Activated B cell treated with CpG ODN at 0.5 μM for 24 hours (primary cell): ENCODE measurements at places on chromosomes 4 and X. TPM values are rescaled to one million over a fixed set of nuclear protein-coding genes. Genes with fewer than 3 reads are reported as not detected.

The UGT8 gene
- total RNA-seq = 12.9 and 20.0 TPM in 2 replicates

GRCh38 chr4:140903522-140904475, 147.6 kb upstream of the TBC1D9 start:
- no peak overlapping the region for H3K27ac ChIP-seq
- H3K27me3 ChIP-seq = peaks cover 20% of the 10 kb centered on the region
- no peaks in the 10 kb centered on the region for H3K36me3 ChIP-seq

DNA sequence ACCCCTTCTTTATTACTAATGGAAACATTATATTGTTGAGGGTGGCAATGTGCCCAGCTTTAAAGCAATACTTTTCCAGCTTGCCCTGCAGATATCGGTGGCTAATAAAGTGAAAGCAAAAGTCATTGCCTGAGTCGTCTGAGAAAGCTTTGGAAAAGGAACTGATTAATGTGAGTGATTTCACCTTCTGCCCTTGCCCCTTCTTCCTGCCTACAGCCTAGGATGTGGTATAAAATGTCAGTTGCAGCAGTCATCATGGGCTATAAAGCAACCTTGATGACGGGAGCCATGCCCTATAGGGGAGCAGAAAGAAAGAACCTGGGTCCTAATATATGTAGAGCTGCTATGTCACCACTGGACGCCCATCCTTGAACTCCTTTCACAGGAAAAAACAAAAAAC, 132.4 kb upstream of the USP9X start:
- no peaks in the 10 kb centered on the region for H3K27me3 ChIP-seq
- peaks cover 15% of the 10 kb centered on the region for H3K4me1 ChIP-seq
- DNase-seq = no peak
- H3K36me3 ChIP-seq = no peaks in the 10 kb centered on the region

- H3K4me3 ChIP-seq = no peak overlapping the region
- no peaks in the 10 kb centered on the region for H3K36me3 ChIP-seq
- DNase-seq = no peak
- no peaks in the 10 kb centered on the region for H3K4me1 ChIP-seq
- no peaks in the 10 kb centered on the region for H3K27me3 ChIP-seq
Observed at GRCh38 chrX:118459494-118459893, 36.1 kb upstream of the DOCK11 start.

The NSUN7 gene
- 1.4 and 1.6 TPM in 2 replicates for total RNA-seq

DNA sequence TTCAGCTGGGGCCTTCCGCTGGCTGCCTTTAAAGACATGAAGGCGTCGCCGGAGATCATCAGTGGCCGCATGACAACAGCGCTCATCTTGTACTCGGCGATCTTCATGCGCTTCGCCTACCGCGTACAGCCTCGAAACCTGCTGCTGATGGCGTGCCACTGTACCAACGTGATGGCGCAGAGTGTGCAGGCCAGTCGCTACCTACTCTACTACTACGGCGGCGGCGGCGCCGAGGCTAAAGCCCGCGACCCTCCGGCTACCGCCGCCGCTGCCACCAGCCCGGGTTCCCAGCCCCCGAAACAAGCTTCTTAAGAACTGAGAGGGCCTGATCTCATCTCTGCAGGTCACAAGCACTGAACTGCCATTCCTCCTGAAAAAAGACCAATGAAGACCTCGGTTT, 437 bp downstream of the MPC1L start:
- H3K36me3 ChIP-seq = peaks cover 24% of the 10 kb centered on the region
- H3K27me3 ChIP-seq = no peaks in the 10 kb centered on the region

The NAA11 gene
- not detected in 2 replicates for total RNA-seq

The HDX gene
- 2.5 and 2.9 TPM in 2 replicates for total RNA-seq

The BCORL1 gene
- 8.0 and 8.2 TPM in 2 replicates for total RNA-seq

GRCh38 chr4:150236626-150237025, 158.4 kb downstream of the DCLK2 start:
- H3K4me1 ChIP-seq = no peaks in the 10 kb centered on the region
- H3K27me3 ChIP-seq = peaks cover 2% of the 10 kb centered on the region
- DNase-seq = no peak
- no peak overlapping the region for H3K4me3 ChIP-seq

- H3K4me3 ChIP-seq = no peak overlapping the region
- no peaks in the 10 kb centered on the region for H3K36me3 ChIP-seq
- no peaks in the 10 kb centered on the region for H3K27me3 ChIP-seq
- no peaks in the 10 kb centered on the region for H3K4me1 ChIP-seq
Observed at GRCh38 chrX:129642641-129643040, 12.1 kb downstream of the APLN start.

- H3K27ac ChIP-seq = no peak overlapping the region
- no peak overlapping the region for H3K4me3 ChIP-seq
- no peaks in the 10 kb centered on the region for H3K4me1 ChIP-seq
- H3K36me3 ChIP-seq = no peaks in the 10 kb centered on the region
- no peak for DNase-seq
- H3K27me3 ChIP-seq = no peaks in the 10 kb centered on the region
Observed at GRCh38 chrX:25534091-25534490, 518.3 kb upstream of the ARX start.

DNA sequence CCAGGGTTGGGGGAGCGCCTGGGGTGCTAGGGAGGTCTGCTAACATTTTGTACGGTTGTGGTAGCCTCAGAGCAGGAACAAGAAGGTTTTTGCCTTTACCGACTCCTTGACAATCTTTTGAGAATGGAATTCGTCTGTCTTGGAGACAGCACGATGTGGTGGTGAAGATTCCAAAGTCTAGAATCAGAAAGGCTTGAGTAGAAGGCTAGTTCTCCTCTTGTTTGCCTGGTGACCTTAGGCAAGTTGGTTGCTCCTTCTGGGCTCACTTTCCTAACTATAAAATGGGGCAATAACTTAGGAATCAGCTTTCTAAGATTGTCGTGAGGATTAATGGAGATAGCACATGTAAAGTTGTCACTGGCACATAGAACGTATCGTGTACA, 741 bp downstream of the FAM47E start:
- H3K36me3 ChIP-seq = no peaks in the 10 kb centered on the region
- H3K4me1 ChIP-seq = peaks cover 6% of the 10 kb centered on the region
- H3K4me3 ChIP-seq = no peak overlapping the region
- H3K27ac ChIP-seq = no peak overlapping the region

The VCX3B gene
- total RNA-seq = not detected in 2 replicates

The HPGD gene
- total RNA-seq = 0.07 TPM in 1 of 2 replicates, not detected in the other

DNA sequence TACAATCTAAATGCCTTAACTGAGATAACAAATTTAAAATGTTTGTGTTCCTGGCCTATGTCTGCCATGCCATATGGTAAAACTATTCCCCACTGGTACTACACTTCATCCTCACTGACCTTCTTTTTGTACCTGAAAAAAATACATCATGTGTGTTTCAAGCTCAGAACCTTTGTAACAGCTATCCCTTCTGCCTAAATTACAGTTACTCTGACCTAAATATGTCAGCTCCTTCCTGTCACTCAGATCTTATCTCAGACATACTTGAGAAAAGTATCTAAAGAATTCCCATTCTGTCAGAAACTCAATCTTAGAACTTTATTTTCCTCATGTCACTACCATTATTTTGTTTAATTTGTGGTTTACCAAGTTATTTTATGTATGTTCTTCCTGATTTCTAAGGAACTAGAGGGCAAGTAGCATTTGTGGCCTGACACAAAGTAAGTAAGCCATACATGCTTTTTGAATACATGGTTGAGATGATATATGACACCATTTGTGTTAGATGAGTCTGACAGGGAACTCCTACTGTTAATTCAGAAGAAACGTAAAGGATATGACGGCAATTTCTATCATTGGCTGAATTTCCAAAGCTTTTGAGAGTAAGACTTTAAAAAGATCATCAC, 456.5 kb upstream of the NDST3 start:
- DNase-seq = no peak
- H3K36me3 ChIP-seq = no peaks in the 10 kb centered on the region
- no peaks in the 10 kb centered on the region for H3K4me1 ChIP-seq
- no peaks in the 10 kb centered on the region for H3K27me3 ChIP-seq

The VCX2 gene
- total RNA-seq = not detected in 2 replicates

DNA sequence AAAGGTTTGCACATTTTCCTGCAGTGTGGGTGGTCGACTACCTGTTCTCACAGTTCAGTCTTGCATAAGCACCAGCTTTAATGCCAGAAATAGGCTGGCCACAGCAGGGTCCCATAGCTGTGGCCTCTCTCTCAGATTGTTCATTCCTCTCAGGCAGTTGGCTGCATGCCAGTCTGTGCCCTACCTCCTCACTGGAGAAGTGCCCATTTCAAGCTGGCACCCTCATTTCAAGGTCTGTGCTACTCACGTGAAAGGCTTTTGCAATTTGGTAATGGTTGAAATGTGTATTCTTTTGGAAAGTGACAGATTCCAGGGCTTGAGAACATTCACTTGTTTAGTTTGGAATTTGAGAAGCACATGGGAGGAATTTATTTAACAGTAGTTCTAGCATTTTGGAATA, 28.9 kb upstream of the MTMR1 start:
- no peaks in the 10 kb centered on the region for H3K27me3 ChIP-seq
- H3K4me3 ChIP-seq = no peak overlapping the region
- no peak overlapping the region for H3K27ac ChIP-seq
- DNase-seq = no peak
- H3K36me3 ChIP-seq = peaks cover 56% of the 10 kb centered on the region

GRCh38 chr4:83885256-83886182, 349.6 kb downstream of the GPAT3 start:
- no peak overlapping the region for H3K27ac ChIP-seq
- H3K4me1 ChIP-seq = no peaks in the 10 kb centered on the region
- H3K4me3 ChIP-seq = no peak overlapping the region
- no peak for DNase-seq

GRCh38 chr4:141158219-141158618, 24.9 kb upstream of the RNF150 start:
- no peak for DNase-seq

DNA sequence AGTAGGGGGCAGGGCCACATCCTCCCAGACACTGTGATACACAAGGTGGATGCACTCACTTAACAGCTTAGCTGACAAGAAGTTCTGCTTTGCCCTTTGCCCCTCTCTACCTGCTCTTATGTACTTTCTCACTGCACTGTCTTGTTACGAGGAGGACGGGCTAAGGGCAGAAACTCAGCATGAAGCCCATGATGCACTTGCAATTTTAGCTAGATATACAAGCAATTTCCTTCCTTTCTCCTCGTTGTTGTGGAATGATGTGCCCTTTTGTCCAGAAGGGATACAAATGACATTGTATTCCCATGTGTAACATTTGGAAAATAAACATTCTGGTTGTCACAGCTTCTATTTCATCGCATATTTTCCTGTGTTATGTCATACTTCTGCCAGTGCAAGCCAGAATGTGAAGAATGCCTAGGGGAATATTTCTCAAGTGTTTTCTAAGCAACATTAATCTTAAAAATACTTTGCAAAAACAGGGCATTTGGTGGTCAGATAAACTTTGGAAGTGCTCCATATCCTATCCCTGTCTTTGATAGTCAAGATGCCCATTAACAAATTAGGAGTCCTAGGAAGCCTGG, 47.2 kb downstream of the MAOA start:
- no peak overlapping the region for H3K4me3 ChIP-seq
- no peaks in the 10 kb centered on the region for H3K4me1 ChIP-seq
- H3K27ac ChIP-seq = no peak overlapping the region
- peaks cover 5% of the 10 kb centered on the region for H3K27me3 ChIP-seq

DNA sequence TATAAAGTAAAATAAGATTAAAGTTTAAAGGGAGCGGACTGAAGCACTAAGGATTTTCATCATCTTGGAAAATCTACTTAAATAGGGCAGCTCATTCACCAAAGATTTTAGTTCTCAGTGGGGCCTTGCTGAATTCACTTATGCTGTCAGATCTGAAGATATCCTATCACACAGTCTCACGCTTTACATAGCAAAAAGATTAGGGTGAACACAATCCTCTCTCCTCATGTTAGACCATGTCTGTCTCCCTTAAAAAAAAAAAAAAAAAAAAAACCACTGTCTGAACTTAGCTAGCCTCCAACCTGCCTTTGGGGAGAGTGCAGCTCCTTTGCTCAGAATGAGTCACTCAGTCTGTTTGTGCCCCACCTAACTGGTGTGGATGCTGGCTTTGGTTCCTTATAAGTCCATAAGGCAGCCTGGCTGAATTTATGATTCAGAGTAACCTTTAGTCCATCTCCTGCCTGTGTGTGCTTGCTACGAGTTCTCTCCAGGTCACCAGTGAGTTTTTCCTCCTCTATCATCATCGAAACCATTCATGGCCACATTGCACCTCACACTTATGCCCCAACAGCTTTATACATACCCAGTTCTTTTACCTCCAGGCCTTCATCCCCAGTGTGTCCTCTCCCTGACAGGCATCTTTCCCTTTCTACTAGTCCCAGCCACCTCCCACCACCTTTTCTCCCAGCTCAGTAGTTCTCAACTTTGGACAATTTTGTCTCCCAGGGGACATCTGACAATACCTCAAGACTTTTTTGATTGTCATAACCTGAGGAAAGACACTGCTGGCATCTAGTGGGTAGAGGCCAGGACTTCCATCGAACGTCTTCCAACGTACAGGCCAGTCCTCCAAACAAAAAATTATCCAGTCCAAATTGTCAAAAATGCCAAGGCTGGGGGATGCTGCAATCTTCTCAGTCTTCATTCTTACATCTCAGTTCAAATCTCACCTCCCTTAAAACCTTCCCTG, 220.7 kb upstream of the EMCN start:
- no peak overlapping the region for H3K27ac ChIP-seq
- H3K36me3 ChIP-seq = no peaks in the 10 kb centered on the region
- H3K27me3 ChIP-seq = peaks cover 6% of the 10 kb centered on the region
- DNase-seq = no peak

The PRSS12 gene
- total RNA-seq = not detected in 2 replicates

GRCh38 chr4:86837691-86838503, 11.3 kb downstream of the SLC10A6 start:
- no peak overlapping the region for H3K4me3 ChIP-seq
- no peak for DNase-seq
- H3K36me3 ChIP-seq = no peaks in the 10 kb centered on the region
- no peak overlapping the region for H3K27ac ChIP-seq

The TIMP1 gene
- 6.7 and 8.2 TPM in 2 replicates for total RNA-seq

GRCh38 chr4:111136438-111136837, 513.6 kb upstream of the PITX2 start:
- H3K4me1 ChIP-seq = no peaks in the 10 kb centered on the region
- no peaks in the 10 kb centered on the region for H3K27me3 ChIP-seq
- H3K27ac ChIP-seq = no peak overlapping the region

GRCh38 chr4:55074386-55074785, 51.0 kb downstream of the KDR start:
- H3K27me3 ChIP-seq = no peaks in the 10 kb centered on the region
- DNase-seq = no peak
- no peak overlapping the region for H3K4me3 ChIP-seq
- no peaks in the 10 kb centered on the region for H3K4me1 ChIP-seq
- H3K27ac ChIP-seq = no peak overlapping the region
- no peaks in the 10 kb centered on the region for H3K36me3 ChIP-seq

The PABPC5 gene
- not detected in 2 replicates for total RNA-seq

DNA sequence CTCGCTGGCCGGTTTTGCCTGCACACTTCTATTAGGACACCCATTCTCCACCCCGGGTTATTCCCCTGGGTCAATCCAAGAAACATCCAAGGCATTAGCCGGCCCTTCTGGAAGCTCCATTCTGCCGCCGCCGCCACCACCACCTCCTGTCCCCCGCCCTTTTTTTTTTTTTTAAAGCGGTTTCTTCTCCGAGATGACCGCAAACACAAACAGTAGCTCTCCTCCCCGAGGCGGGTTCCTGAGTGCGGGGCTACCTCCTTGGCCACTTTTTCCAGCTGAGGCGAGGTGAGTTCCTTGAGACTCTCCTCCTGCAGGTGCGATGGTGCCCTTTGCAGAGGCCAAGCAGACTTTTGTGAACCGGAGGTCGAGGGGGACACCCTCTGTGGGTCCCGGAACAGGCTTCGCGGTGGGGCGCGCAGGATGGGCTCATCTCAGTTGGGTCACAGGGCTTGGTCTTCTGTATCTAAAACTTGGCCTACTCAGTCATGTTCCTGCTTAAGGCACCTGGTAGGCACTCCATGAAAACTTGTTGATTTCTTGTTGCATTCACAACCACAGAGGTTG, 930 bp downstream of the NWD2 start:
- no peak overlapping the region for H3K4me3 ChIP-seq
- peaks cover 28% of the 10 kb centered on the region for H3K27me3 ChIP-seq
- DNase-seq = no peak
- H3K4me1 ChIP-seq = no peaks in the 10 kb centered on the region
- H3K36me3 ChIP-seq = no peaks in the 10 kb centered on the region
